ENCODE measurements at places on chromosomes 4 and X.
A peak's percentile ranks its signal among the peaks of the same experiment; 100 is the strongest.

DNA sequence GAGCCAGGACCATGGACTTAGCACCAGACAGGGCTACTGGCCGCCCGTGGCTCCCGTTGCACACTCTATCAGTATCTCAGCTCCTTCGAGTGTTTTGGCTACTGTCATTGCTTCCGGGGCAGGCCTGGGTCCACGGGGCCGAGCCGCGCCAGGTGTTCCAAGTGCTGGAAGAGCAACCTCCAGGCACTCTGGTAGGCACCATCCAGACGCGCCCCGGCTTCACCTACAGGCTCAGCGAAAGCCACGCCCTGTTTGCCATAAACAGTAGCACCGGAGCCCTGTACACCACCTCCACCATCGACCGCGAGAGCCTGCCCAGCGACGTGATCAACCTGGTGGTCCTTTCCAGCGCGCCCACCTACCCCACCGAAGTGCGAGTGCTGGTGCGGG, 1.6 kb downstream of the FAT4 start:
- no peak for DNase-seq

GRCh38 chr4:123867910-123868587, 471.5 kb downstream of the SPRY1 start:
- no peak for DNase-seq

- DNase-seq, result no peak
Observed at GRCh38 chr4:91837608-91838029, 466.1 kb upstream of the GRID2 start.

GRCh38 chrX:112066813-112067212, 15.8 kb downstream of the TRPC5 start:
- no peak for DNase-seq

GRCh38 chrX:111687305-111687704, 6.3 kb downstream of the ALG13 start:
- DNase-seq, result no peak

DNA sequence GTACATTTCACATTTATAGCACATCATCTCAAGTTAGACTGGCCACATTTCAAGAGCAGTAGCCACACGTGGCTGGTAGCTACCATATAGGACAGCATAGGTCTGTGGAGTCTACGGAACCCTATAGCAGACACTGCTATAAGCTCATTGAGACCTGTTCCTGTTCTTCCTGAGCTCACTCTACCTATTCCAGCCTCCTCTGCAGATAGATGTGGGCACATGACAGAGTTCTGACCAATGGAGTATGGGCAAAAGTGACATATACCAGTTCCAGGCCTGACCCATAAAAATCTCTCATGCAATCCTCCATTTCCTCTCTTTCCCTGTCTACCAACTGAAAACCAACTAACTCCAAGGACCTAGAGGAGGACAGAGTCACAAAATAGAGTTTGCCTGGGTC, 3.5 kb upstream of the HDAC6 start:
- no peak for DNase-seq

DNA sequence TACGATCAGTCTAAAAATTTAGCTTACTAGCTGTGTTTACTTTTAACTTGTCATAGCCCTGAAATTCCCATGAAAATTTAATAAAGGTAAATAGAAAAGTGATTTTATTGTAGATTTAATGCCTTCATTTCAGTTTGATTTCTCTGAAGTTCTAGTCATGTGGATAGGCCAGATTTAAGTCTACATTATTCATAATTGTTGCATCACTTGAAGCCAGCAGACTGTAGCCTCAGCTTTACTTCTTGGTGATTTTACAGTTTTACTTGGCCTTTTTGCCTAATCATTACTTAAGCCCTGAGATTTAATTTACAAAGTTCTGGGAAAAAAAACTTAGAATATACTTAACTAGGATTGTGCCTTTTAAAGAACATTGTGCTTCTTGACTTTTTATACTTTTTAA, 73.5 kb upstream of the FHDC1 start:
- no peak for DNase-seq

DNA sequence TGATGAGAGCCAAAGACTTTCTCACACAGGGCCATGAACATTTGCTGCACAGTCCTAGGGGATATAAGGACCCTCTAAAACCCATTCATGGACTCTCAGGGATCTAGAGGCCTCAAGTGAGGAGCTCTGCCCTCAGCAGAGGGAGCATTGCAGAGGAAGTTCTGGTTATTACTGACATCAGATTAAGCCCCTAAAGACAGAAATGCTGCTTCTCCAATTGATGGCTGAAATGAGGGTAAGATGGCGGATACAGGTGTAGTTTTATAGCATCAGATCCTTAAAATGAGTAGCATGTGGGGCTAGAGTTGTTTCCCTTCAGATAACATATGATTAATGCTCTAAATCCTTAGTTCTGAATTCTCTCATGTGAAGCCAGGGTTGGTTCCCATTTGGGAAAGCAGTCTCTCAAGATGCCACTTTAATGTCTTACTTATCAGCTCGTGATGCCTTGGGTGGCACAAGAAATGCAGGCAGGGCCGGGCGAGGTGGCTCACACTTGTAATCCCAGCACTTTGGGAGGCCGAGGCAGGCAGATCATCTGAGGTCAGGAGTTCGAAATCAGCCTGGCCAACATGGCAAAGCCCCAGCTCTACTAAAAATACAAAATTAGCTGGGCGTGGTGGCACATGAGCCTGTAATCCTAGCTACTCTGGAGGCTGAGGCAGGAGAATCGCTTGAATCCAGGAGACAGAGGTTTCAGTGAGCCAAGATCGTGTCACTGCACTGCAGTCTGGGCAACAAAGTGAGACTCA, 7.9 kb downstream of the RHOH start:
- DNase-seq, result no peak

DNA sequence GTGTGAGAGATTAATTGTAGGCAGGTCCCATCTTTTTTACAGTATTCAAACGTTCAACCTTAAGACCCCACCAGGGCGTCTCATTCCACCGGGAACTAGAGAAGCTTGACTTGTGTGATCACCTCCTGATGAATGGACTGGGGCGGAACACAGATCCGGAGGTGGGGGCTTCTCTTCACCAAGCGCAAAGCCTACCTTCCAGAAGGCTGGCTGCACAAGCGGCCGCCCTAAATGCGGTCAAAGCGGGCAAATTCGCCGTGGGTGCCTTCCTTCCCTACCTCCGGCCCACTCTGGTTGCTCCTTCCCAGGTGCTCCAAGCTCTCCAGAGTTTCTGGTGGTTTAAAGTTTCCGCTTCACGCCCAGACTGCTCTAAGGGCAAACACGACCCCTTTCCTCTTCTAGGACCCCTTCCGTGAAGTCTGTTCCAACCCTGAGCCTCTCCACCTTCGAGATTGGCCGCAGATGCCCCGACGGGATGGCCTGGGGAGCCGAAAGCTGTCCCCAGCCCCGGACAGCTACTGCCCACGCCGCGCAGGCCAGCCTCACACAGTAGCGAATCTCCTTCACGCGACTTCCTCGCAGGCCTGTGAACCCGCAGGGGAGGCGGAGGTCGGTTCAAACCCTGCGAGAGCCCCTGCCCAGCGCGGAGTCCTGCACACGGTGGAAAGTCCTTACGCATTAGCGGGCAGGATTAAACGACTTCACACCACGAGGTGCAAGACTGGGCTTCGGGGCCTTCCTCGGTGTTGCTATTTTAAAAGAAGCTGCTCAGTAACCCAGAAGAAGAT, 1.6 kb upstream of the WWC2 start:
- DNase-seq, result peak; percentile 3

- no peak for DNase-seq
Observed at GRCh38 chr4:83599183-83599582, 63.3 kb downstream of the GPAT3 start.

- DNase-seq, result no peak
Observed at GRCh38 chr4:9976781-9977180, 44.5 kb downstream of the SLC2A9 start.

DNA sequence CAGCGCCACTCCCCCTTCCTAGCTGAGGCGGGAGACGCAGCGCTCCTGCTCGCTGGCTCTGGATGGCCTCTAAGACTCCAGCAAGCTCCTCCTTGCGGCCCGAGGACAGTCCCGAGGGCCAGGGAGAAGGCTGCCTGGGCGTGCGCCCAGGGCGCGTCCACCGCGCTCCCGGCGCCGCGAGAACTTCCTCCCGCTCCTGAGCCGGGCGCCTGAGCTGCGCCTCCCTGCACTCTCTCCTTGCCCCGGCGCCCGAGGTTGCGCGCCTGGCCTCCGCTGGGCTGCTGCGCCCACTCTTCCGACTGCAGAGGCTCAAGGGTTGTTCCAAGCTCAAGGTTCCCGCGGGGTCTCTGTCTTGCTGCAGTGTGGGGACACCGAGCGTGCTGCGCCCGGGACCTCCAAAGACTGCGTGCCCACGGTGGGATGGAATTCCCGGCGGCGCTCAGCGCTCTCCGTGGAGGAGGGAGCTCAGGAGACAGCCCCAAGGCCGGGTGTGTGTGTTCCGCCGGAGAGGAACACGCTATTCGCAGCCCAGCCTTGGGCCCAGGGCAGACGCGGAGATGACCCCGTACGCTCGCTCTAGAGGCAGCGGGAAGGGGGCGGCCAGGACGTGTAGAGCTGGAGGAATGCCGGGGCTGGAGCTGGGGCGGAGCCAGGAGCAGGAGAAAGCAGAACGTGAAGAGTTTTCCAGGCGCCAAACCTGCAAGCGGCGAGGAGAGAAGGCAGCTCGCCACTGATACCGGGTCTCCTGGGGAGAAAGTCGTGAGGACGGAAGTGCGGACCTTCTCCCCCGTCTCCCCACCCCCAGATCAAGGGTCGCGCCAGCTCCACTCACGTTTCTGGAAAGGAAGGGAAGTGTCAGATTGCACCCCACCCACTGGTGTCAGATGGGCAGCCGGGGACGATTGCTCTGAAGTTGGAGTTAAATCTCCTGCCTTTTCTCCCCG, at the start of gene ARHGAP6:
Gene ARHGAP6, minus strand, starts transcription at position 753 of the 944 bp plus-strand sequence. CDS start 1,092 bp downstream, outside the sequence.
- no peak for DNase-seq

- DNase-seq, result no peak
Observed at GRCh38 chr4:67325791-67326190, 219.5 kb downstream of the CENPC start.

- DNase-seq, result no peak
Observed at GRCh38 chrX:3227526-3227925, 118.9 kb downstream of the MXRA5 start.

DNA sequence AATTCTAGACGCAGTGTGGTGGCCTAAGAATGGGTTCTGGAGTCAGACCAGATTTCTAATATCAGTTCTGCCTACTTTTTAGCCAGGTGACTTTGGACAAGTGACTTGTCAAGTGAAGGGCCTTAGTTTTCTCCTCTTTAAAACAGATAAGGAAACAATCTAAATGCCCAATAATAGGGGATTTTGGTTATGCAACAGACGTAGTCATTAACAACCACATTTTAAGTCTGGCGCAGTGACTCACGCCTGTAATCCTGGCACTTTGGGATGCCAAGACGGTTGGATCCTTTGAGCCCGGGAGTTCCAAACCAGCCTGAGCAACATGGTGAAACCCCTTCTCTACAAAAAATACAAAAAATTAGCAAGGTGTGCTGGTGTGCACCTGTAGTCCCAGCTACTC, 2.1 kb upstream of the ZMYM3 start:
- DNase-seq, result no peak

GRCh38 chr4:124427095-124427767, 285.3 kb downstream of the ANKRD50 start:
- DNase-seq, result no peak

DNA sequence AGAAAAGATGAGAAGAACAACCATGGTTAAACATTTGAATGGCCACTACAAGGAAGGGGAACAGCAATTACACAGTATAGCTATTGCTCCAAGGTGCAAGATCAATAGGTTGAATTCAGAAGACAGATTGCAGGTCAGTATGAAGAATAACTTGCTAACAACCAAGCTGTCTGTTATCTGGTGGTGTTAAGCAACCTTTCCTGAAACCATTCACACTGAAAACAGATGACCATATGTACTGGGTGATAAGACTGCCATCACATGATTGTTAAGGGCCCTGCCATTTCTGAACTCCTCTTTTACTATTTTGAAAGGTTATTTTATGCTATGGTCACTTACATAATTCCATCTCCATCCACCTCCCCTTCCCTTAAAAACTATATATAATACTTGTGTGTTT, 6.8 kb downstream of the GABRA3 start:
- DNase-seq, result no peak

GRCh38 chrX:39212456-39212855, 411.2 kb downstream of the MID1IP1 start:
- no peak for DNase-seq

- no peak for DNase-seq
Observed at GRCh38 chrX:129813662-129814368, 29.9 kb downstream of the ZDHHC9 start.

DNA sequence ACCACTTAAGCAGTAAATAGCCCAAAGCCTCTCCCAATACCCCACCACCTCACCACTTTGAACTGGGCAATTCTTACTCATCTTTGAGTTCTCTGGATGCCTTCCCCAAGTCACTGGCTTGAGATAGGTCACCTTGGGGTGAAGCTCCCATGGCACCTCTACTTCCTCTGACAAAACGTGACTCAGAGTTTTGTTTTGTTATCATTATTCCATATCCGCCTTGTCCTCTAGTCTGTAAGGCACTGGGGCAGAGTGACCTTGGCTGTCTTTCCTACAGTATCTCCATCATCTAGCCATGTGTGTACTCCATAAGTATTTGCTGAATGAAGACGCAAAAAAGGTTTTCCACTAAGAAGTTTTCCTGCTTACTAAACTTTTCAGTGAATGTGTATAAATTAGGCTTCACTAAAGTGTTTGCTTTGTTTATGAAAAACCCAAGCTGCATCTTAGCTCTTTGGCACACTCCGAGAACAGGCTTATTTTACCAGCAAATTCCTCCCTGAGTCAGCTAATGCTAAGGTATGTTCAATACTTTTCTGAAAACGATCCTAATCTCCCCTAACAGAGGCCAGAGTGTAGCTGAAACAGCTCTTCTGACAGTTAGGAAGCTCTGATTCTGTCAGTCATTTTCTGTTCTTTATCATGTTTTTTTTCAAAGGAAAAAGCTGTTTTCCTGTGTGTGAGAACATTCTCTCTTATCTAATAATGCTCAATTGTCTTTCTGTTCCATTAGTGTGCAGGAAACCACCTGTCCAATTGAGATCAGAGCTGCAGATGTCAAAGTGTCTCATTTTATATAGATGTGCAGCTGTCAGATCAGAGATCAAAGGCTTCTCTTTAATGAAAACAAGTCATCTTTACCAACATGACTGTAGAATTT, 30.2 kb upstream of the TSPAN5 start:
- no peak for DNase-seq

DNA sequence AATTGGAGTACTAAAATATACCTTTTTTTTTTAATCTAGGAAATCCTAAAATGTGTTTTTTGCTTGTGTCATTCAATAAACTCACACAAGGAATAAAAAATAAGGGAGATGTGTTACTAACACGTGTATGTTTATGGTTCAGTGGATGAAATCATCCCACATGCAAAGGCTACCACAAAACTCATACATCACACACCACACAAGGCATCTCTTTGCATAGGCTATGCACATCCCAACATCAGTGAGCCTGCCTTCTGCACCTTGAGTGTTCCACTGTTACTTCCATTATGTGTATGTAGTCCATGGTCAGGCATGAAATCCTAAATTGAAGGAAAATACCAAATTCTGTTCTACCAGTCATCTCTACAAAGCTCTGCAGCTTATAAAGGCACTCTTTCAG, 213.1 kb downstream of the DCTD start:
- DNase-seq, result no peak

DNA sequence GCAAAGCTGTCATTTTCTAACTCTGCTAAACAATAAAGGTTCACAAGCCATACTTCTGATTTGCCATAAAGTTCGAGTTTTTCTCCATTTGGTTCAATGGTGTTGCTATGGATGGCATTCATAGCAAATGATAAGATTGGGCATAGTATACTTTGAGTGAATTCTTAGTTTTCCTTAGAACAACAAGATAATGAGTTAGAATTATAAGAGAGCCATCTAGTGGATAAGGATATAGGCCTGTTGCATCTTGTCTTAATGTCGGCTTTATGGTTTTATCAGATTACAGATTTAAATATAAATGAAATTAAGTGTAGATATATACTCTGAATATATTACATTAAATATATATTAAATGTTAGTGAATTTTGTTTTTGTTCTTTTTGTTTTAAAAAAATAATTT, 644.6 kb downstream of the IL1RAPL1 start:
- DNase-seq, result no peak

Measured in C1 segment of cervical spinal cord (tissue), 14 donors.